ENCODE measurements at places on chromosomes 13 and 19.

- DNase-seq = no peak
Observed at GRCh38 chr19:290372-291005, 714 bp downstream of the PLPP2 start.

DNA sequence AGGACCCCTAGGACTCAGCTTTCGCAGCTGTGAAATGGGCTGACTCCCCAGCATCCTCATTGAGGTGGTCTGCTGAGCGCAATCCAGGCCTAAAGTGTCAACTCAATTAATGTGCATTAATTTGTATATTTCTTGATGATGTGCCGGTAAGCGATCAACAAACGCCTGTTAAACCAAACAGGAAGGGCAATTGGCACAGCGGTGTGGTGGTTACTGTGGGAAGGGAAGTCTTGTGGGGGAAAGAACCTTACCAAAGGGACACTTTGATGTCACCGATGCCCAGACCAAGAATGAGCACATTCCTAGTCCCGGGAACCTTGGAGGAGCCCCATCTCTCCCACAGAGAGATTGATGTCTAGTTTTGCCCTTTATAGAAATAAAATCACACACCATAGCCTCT, 1.6 kb downstream of the JAK3 start:
- DNase-seq = no peak

- no peak for DNase-seq
Observed at GRCh38 chr19:30620354-30620753, 248.2 kb downstream of the ZNF536 start.

- DNase-seq = no peak
Observed at GRCh38 chr19:28403690-28404089, 809.3 kb downstream of the UQCRFS1 start.

GRCh38 chr19:1811942-1812425, at the start of gene ATP8B3:
ATP8B3 (minus strand) TSS chr19:1812276; CDS start chr19:1811736, 540 bp downstream.
- no peak for DNase-seq

- no peak for DNase-seq
Observed at GRCh38 chr13:91145571-91146205, 201.8 kb upstream of the MIR17HG start.

GRCh38 chr13:110872034-110872767, 42.7 kb downstream of the ANKRD10 start:
- no peak for DNase-seq

GRCh38 chr13:51588406-51588949, 4.2 kb downstream of the WDFY2 start:
- no peak for DNase-seq

DNA sequence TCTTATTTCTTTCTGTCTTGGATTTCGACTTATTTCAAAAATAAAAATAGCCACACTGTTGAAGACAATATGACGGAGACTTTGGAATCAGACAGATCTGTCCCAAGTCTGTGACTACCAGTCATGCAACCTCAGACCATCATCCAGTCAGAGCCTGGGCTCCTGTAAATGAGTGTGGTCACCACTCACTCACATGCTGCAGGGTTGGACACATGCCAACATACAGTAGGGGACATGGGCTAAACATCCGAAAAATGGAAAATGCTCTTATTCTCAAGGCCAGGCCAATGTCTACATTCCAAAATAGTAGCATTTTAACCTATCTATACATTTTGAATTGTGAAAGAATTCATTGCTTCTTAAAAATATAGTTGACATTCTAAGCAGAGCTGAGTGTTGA, 75.5 kb upstream of the EDNRB start:
- no peak for DNase-seq

DNA sequence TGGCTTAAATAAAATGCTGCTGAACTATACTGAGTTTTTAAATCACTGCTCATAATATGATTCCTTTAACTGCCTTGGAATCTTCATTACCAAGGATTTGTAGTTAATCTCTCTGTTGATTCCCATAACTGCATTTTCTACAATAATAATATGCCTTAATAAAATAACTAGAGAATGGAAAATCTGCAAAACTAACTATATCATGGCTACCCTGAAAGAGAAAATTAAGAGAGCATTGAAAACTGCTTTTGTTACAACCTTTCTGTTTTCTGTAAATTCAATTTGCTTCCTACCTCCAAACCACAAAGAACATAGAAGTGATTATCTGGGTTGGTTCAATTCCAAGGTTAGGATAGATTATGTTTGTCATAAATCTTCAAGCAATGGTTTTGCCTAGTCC, 202.8 kb upstream of the ATXN8OS start:
- no peak for DNase-seq

DNA sequence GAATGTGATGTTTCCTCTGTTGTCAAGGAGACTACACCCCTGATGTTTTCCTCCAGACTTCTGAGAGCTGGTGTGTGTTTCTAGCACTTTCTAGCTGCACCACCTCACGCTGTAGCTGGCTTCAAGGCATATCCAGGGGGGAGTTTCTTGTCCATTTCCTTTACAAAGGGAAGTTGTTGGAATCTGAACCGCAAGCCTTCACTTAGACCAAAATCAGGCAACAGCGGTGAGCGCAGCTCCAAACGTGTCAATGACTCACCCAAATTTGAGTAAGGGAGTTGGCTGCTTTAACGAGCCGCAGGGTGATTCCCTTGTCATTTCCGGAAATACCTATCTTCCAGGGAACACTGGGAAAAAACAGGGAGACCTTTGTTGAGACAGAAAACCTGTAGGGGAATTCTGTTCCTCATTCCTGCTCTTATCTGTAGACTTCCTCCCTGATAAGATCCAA, 2.5 kb downstream of the LDLR start:
- DNase-seq = peak; percentile 96

GRCh38 chr19:28960586-28960985, 252.4 kb downstream of the UQCRFS1 start:
- DNase-seq = no peak

DNA sequence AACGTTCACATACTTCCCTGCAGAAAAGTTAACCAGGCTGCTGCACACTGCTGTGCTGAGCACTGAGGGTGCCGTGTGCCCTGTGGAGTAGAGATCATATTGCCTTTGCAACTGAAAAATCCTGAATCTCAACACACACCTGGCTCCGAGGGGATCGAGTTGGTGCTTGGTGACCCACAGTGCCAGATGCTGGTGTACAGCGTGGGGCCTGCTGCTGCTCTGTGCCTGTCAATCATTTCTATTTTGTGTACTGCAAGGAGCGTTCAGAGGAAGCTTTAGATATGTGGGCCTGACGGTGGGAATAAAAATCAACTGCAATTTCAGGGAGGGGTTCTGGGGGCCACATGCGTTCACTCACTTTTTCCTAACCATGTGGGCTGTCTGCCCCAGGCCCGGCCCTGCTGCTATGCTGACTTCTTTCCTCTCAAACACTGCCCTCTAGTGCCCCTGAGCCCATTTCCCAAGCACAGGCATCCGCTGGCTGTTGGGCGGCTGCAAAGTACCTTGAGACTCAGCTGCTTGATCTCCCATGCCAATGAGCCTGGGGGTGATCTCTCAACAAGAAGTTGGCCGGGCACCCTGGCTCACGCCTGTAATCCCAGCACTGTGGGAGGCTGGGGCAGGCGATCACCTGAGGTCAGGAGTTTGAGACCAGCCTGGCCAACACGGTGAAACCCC, 9.7 kb upstream of the LENG8 start:
- peak; percentile 55 for DNase-seq

DNA sequence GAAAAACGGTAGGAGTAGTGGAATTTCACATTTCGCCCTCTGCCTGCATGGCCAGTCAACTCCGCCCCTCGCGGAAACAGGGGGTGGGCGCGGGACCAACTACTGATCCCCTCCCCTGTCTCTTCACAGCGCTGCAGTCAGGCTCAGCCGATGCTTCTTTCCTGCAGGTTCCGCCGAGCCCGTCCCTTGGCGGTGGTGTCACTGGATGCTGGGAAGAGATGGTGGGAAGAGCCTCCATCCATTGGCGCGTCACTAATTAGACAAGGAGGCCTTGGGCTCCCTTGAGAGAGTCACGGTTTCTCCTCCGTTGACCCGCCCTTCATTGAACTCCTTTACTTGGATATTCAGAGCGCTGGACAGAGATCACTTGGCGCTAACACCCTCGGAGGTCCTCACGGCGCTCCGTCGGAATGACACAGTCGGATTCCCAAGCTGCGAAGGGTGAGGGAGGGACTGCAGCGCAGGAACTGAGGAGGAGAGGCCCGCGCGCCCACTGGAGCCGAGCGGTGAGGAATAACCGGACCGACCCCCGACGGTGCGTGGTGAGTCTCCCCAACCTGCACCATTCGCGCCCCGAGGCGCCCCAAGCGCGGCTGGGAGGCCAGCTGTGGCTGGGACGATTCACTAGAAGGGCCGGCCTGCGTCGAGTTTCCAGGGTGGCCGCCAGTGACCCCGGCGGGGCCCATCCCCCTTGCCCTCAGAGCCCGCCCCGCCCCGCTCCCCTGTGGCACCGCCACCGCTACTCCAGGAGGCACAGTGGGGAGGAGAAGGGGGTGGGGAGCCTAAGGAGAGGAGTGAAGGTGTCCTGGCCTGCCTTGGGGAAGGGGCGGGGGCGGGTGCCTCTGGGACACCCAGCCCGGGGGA, 11.2 kb upstream of the CEACAM21 start:
- peak; percentile 6 for DNase-seq

- no peak for DNase-seq
Observed at GRCh38 chr13:45907503-45907902, 56.0 kb upstream of the SIAH3 start.
